ENCODE measurements at places on chromosomes 7 and 10.

DNA sequence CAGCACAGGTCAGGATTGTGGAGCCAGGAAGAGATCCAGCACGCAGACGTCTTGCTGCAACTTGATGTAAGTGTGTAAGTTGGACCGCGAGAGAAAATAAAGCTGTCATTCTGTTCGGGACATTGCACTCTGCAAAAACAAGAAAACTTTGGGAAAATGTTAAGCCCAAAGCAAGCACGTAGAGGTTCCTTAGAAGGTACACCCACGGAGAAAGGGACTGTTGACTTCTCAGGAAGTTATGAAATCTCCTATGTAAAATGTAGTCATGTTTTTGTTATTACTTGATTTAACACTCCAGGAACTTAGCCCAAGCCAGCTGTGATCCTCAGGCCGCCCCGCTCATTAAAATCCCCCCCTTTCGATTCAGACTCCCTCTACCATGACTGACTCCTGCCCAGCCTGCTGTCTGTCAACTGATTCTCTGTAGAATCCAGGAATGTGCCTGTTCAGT, 196.1 kb upstream of the TCF7L2 start:
- DNase-seq, result no peak

DNA sequence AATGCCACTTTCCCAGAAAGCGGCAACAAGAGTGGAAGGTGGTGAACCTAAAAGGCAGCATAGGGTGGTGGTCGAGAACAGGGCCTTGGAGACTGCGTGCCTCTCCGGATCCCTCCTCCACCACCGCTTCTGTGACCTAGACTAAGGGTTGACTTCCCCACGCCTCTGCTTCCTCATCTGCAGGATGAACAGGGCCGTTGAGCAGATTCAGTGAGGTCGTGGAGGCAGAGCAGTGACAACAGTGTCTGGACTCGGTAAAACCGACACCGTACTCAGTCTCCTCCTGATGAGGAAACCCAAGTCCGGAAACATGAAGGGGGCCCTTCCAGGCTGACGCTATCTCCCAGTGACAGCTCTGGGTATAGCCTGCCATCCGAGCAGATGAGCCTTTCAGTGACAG, 162.6 kb downstream of the CELF2 start:
- no peak for DNase-seq

GRCh38 chr10:93028883-93029282, 31.7 kb upstream of the CYP26C1 start:
- DNase-seq, result no peak

DNA sequence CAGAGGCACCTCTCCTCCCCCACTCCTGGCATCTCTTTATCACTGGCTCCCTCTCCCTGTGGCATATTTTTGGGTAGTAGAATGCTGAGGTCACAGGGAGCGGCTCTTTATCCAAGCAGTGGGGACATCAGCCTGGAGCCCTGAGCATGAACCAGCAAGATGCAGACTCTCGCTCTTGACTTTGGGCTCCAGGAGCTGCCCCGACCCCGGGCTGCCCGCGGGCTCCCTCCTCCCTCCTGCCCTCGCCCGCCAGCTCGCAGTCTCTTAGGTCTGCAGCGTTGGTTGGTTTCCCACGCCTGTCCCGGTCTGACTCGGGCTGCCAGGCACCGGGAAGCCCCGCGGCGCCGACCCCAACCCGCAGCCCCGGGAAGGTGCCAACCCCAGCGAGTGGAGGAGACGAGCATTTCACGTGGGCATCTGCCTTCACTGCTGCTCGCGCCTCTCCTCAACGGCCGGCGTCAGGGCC, 1.3 kb downstream of the INSYN2A start:
- no peak for DNase-seq

DNA sequence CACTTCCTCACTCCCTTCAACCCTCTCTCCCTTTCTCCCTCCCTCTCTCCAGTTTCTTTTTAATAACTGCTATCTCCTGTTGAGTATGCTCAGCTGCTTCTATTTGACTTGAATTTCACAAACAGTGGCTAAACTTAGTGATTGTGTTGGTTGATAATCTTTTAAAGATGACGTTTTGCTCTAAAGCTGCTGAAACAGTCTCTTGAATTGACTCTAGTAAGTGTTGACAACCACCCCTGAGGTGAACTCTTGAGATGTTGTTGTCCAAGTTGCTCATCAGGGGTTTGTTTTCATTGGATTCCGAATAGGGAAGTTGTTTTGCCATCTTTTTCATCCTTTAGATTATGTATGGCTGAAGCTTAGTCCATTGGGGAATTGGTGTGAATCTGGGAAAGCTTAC, 176.2 kb downstream of the TWIST1 start:
- DNase-seq, result no peak

- DNase-seq, result no peak
Observed at GRCh38 chr10:90977162-90977854, 56.4 kb upstream of the ANKRD1 start.

- no peak for DNase-seq
Observed at GRCh38 chr7:14851610-14852009, 50.9 kb downstream of the DGKB start.

GRCh38 chr10:72248468-72249151, 25.1 kb upstream of the DDIT4 start:
- DNase-seq, result peak; percentile 69

DNA sequence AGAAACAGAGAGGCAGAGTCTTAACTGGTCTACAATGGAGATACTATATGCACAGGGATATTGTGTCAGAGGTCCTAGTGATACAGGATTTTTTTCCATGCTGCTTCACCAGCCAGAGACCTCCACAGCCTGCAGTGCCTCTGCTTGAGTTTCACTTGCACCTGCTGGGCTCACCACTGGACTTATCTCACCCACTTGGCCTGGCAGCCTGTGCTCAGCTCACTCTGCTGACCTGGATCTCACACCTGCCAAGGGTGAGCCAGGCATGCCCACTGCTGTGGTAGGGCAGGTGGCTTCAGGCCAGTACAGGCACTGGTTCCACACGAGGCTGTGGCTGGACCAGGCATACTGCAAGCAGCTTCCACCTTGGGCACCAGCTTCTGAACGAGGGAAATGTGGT, 36.6 kb downstream of the PNLIPRP3 start:
- DNase-seq, result no peak

GRCh38 chr10:90817128-90817889, 40.5 kb downstream of the HTR7 start:
- DNase-seq, result no peak

GRCh38 chr7:66178258-66178657, 26.9 kb upstream of the TPST1 start:
- no peak for DNase-seq

DNA sequence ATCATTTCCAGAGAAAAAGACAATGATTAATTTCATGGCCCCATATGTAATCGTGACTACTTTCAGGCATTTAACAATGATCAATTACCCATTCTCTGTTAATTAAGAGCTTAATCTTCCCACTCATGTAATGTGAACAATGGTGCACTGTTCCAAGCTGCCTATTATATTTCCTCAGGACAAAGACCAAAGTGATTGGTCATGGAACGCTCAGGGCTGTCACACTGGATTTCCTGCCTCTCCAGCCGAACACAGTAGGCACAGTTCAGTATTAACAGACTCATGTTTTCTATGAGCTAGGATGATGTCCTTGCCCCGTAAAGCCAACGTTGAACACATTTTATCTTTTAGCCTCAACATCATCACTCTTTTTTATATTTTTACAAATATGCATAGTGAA, 142.7 kb upstream of the FZD8 start:
- DNase-seq, result peak; percentile 3

GRCh38 chr7:5043661-5044060, 2.0 kb upstream of the RBAK start:
- DNase-seq, result no peak

DNA sequence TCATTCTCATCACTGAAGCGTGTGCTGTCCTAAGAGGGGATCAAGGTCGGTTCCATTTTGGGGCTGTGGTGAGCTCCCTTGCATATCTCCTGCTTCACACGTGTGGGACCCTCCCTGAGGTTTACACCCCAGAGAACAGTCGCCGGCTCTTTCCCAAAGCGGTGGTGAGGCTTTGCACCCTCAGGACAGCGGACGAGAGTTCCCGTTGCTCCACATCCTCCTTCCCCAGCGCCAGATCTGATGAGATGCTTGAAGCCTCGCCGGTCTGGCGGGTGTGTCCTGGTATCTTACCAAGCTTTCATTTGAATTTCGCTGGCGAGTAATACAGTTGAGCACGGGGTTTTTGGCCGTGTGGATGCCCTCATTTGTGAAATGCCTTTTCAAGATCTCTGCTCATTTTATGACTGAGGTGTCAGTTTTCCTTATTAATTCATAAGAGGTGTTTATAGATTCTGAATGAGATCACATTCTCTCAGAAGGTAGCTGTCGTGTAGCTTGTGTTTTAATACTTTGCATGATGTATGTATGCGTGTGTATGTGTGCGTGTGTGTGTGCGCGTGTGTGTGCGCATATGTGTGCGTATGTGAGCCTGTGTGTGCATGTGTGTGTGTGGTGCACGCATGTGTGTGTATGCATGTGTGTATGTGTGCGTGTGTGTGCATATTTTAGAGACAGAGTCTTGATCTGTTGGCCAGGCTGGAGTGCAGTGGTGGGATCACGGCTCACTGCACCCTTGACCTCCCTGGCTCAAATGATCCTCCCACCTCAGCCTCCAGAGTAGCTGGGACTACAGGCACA, 30.7 kb downstream of the ELFN1 start:
- no peak for DNase-seq

GRCh38 chr10:67935223-67935622, 50.8 kb downstream of the SIRT1 start:
- no peak for DNase-seq

DNA sequence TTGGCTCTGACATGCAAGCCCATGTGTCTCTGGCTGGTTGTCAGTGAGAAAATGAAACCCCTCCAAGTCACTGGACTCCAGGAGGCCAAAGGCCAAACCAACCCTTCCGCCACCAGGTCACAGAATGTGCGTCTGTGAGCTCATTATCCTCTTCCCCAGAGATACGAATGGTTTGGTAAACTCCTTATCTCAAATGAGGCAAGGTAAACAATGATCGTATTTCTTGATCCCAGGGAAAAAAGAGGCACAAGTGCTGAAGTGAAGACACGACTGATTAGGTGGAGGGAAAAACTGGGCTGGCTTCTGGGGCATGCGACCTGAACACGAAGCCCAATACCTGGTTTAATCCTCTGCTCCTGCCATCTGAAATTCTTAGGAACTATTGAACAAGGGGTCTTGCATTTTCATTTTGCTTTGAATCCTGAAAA, 70.6 kb upstream of the ARID5B start:
- DNase-seq, result no peak

- DNase-seq, result no peak
Observed at GRCh38 chr7:88073626-88074025, 139.6 kb downstream of the ADAM22 start.

GRCh38 chr7:5598261-5598761, 174.7 kb upstream of the TNRC18 start:
- peak; percentile 53 for DNase-seq

DNA sequence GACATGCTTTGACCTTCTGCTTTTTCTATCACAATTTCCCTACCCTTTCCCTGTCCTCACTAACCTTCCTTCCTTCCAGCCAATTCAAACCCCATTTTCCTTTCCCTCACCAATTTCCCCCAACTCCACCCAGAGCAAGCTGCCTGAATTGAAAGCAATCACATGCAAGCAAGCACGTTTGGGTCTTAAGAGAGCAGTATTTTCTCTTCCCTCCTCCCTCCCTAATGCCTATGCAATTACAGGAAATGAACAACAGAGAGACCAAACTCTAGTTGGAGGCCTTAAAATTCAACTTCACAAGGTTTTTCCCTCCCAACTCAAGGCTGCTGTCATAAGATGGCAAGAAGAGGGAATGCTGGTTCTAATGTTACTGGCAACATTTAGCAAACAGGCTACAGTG, 117.2 kb downstream of the MYOF start:
- DNase-seq, result no peak

DNA sequence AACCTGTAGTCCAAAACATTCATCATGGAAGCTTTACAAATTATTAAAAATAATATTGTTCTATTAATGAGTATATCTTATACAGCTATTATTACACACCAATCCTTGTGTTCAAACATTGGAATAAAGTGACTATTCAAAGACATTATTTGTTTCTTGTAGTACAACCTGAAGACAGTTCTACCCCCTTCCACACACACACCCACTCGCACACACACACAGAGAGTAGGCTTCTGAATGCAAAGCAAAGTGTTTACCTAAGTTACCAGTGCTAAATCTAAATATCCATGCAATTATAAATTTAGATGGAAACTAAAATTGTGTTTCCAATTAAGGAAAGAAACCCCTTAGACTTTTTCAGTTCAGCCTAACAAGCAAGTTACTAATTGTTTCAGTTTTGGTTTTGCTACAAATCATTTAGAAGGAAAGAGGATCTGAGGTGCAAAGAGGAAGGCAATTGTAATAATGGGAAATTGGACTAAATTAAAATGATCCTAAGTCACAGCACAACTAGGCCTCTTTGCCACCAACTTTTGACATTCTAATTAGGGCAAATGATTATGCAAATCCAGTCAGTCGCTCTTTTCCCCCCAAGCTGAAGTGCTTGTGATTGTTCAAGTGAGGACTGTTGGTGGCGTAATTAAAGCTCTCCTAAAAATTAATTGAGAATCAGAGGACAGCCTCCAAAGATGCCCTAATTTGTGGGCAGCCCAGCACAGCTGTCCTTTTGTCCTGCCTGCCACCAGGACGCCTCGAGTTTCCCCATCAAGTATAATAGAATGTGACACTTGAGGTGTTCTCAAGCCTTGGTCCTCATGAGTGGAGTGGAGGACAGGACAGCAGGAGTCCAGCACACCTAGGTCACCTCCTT, 19.9 kb upstream of the ATOH7 start:
- DNase-seq, result peak; percentile 43

GRCh38 chr10:79111427-79111826, 42.7 kb downstream of the ZMIZ1 start:
- no peak for DNase-seq

- no peak for DNase-seq
Observed at GRCh38 chr10:85612378-85612775, 754.2 kb downstream of the GRID1 start.

- DNase-seq, result no peak
Observed at GRCh38 chr10:11150231-11150731, 132.6 kb downstream of the CELF2 start.

DNA sequence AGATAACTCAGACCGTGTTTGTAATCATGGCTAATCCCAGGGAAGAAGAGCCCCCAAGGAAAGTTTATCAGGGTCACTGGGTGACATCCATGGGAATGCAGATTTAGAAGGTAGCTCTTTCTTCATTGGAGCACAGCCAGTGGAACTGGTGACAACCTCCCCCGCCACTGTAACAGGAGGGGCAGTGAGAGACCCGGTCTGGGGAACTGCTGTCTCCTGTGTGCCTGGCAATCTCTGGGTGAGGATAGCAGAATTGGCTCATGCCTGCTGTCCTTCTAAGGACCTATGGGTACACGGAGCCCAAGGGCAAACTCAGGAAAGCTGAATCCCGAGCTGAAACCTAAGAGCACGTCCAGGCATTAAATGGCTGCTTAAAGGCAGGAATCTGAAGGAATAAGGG, 341.6 kb downstream of the ABCA13 start:
- no peak for DNase-seq

DNA sequence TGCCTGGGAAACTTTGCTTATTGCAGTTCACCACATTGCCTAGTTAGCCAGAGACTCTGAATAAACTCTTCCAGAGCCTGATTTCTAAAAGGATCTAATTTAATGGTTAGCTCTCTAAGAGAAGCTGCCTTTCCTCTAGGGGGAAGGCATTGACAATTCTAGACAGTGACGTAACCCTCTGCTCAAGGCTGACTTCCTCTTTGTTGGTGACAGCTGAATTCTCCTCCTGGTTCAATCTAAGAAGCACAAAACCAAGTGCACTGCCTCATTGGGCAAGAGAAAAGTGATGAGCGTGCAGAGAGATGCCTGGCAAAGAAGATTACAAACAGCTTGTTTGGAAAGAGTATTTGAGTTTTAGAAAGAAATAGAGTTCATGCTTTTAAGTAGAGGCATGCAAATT, 102.7 kb downstream of the MACC1 start:
- peak; percentile 12 for DNase-seq
